ENCODE measurements at places on chromosomes 7 and 10.
A peak's percentile ranks its signal among the peaks of the same experiment; 100 is the strongest.

GRCh38 chr10:74641659-74642058, 184.7 kb upstream of the KAT6B start:
- no peak for DNase-seq

DNA sequence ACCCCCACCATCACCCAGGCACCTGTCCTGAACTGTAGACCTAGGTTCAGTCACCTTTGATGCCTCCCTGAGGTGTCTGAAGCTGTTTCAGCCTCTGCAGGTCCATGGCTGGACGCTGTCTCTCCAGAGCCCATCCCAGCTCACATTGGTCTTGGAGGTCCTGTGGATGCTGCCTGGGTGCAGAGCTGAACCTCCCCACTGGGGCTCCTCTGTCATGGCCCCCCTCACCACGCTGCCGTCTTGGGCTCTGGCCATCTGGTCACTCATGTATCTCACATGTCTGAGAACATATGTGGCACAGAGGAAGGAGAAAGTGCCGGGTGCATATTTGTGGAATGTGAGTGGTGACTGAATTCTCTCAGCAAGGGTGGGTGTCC, 108.9 kb downstream of the NKX6-2 start:
- DNase-seq: no peak

DNA sequence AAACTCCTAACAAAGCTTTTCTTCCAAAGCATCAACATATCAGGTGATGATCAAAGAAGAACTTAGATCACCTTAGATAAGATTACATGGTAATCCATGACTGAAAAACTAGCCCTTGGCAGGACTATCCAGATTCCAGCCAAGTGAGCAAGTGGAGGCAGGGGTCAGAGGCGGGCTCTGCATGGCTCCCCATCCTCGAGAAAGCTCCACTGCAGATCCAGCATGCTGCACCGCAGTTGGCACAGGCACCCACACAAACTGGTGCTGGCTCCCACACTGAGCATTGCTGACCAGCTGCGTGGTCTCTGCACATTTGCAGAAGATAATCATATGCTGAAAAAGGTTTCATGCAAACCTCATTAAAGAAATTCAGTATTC, 10.1 kb downstream of the PSAP start:
- DNase-seq: no peak

GRCh38 chr7:4700577-4701235, 18.6 kb downstream of the FOXK1 start:
- peak; percentile 71 for DNase-seq

- DNase-seq: no peak
These were observed 51.1 kb downstream of the TPST1 start for GRCh38 chr7:66256281-66256680.

GRCh38 chr10:117518246-117518645, 24.3 kb upstream of the EMX2 start:
- no peak for DNase-seq

GRCh38 chr7:88669913-88670312, 89.6 kb upstream of the ZNF804B start:
- DNase-seq: no peak

- DNase-seq: no peak
These were observed 40.0 kb downstream of the FIGNL1 start for GRCh38 chr7:50409856-50410745.

DNA sequence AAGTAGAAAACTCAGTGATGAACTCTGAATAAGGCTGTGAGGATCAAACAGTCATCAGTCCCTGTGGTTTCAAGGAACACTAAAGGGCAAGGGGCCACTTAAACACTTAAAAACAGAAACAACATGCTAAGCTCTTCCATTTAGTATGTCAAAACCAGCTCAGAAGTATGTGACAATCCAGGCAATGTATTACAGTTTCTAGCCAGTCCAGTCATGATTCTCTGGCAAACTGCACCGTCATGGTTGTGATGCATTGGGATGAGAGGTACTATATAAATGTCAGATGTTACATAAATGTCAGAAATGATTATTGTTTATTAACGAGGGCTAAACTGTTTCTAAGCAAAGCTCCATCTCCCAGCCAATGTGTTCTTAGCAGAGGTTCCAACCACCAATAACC, 4.7 kb upstream of the CREB5 start:
- peak; percentile 69 for DNase-seq

GRCh38 chr10:21501091-21501490, 24.4 kb downstream of the SKIDA1 start:
- no peak for DNase-seq

- no peak for DNase-seq
These were observed 305.1 kb downstream of the PTPRN2 start for GRCh38 chr7:158282461-158283001.

DNA sequence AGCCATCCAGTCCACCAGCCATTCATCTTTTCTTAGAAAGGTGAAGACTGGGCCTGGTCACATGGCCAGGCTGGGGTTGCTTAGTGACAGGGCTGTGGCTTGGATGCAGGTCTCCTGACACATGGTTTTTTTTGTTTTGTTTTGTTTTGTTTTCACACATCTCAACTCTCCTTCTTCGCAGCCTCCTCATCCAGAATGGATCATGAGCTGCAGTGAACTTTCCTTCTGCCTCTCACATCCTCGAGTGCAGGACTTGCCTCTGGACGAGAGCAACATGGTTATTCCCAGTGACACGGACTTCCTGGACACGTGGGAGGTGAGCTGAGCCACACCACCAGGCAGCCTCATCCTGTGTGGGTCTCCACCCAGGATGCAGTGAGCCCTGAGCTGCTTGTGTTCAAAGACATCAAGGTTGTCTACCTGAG, 9.5 kb downstream of the AKR1E2 start:
- no peak for DNase-seq

DNA sequence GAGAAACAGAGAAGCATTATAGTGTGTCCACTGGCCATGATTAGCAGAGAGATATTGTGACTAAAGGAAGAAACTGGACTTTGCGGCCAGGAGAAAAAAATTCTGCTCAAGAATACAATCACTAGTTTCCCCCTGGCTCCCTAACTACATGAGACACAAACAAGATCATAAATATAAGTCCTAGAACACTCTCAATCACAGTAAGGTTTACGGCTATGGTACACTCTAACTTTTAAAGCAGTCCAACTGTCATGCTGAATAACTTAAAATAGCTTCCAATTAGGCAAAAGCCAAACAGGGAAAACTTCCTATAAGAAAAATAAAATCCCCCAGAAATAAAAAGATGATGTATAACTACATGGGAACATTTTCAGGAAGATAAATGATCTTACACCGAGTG, 132.1 kb downstream of the STRA8 start:
- no peak for DNase-seq

GRCh38 chr10:4586776-4587175, 239.2 kb upstream of the AKR1E2 start:
- peak; percentile 78 for DNase-seq

DNA sequence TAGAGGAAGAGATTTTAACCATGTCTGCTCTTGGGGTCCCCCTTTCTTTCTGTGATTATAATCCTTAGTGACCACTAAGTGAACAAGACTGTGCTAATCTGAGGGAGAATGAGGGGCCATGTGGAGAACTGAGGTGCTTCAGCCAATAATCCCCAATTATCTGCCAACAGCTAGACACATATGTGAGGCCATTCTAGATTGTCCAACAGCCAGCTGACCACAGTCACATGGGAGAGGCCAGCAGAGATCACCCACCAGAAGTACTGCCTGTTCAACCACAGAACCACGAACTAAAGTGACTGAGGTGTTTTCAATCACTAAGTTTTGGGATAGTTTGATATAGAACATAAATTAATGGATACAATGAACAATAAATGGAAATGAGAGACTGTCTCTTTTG, 74.3 kb downstream of the SEMA3E start:
- no peak for DNase-seq

DNA sequence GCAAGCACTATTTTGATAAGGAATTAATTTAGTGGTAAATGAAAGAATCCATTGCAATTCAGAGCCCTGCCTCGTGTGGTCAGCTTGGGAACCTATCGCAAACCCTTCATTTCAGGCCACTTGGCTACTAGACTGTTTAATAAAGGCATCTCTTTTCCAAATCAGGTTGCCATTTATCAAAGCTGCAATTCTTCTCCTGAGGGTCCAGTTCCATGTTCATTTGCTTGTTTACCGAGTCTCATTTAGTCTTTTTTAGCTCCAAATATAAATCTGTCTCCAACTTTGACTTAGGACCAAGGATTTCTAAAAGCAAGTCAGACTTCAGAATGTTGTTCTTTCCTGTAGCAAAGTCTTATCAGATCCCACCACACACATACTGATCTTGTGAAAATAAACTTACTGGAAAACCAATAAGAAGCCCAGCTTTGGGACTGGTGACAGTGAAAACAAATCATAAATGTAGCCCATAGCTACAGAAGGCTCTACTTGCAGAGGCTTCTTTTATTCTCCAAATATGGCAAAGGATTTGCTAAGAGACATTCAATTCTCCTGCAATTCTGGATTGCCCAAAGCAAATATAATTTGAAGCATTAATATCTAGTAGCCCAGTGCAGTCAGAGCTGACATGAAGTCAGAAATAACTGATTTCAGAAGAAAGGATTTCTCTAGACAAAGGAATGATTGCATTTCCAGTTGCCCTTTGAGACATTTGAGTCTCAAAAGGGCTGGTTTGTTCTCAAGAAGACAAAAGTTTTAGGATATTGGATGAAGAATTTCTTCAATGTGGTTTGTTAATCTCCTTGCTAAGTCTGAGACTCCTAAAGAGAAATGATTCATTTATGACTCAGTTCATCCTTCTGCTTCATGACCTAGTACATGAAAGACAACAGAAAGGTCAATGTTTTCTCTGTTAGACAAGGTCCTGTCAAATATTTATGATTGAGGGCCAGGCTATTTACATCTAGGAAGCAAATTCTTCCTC, 28.0 kb downstream of the PPP1R3C start:
- DNase-seq: peak; percentile 86

DNA sequence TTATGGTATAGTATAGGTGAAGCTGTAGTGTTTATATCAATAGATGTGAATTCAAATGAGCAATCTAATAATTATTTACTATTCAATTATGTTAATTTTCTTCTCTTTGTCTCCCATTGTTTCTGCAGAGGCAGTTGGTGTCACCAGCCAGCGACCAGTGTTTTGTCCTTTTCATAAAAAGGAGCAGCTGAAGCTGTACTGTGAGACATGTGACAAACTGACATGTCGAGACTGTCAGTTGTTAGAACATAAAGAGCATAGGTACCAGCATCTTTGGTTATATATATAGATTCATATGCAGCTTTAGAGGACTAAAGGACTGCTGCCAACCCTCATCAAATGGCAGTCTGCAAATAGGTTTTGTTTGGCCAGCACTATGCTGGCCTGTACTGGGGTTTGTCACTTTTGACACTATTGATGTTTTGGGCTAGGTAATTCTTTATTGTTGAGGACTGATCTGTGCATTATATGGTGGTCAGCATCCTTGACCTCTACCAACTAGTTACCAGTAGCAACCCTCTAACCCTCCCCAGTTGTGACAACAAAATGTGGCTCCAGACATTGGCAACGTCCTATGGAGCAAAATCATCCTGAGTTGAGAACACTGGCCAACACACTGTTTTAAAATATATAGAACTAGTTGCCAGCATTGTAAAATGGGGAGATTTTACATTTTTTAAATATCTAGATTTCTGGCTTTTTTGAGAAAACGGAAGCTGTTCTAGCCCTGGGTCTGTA, 59.2 kb downstream of the TRIM24 start:
- no peak for DNase-seq

GRCh38 chr7:96308253-96308949, 13.5 kb downstream of the SLC25A13 start:
- DNase-seq: no peak

DNA sequence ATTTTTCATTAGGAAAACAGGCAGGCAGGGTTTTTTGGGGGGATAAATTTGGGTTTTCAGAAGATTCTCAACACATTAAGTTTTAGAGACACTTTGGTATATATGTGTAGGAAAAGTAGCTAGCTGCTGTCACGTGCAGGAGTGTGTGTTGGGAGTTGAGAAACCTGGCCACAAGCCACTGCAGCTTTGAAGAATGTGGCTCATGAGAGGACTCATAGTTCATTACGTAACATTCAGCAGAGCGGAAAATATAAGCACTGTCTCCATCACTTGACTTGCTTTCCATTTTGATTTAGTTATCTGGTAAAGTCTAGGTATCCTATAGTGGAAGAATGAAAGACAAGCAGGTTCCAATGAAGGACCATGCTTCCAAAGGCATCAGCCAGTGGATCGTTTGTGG, 31.2 kb downstream of the SMNDC1 start:
- DNase-seq: peak; percentile 78

- no peak for DNase-seq
These were observed 306.2 kb downstream of the FRMD4A start for GRCh38 chr10:14024329-14025202.

- no peak for DNase-seq
These were observed 164.3 kb downstream of the LCOR start for GRCh38 chr10:96996275-96996965.

DNA sequence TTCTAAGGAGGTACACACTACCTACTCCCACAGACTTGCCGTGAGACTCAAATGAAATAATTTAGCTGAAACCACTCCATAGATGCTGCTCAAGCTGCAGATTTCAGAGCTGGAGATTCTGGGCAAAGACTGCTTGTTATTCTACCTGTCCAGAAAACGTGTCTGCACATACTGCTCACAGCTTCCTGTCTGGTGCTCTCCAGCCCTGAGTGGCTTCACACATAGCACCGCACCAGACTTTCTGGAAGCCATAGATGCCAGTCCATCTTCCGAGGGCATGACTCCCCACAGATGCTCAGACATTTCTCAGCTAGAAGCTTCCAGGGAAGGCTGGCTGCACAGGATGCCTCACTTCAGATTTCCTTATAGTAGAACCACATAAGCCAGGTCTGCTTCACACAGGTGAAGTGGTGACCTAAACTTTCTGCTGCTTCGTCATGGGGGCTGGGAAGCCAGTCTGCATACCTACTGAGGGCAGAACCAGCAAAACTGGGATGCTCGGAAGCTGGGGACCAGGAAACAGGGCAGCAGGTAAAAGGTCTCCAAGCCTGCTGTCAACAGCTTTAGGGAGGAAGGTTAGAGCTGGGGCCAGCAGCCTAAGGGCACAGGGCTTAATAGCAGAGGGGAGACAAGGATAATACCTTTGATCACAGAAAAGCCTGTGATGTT, 18.2 kb downstream of the CCDC6 start:
- DNase-seq: no peak

DNA sequence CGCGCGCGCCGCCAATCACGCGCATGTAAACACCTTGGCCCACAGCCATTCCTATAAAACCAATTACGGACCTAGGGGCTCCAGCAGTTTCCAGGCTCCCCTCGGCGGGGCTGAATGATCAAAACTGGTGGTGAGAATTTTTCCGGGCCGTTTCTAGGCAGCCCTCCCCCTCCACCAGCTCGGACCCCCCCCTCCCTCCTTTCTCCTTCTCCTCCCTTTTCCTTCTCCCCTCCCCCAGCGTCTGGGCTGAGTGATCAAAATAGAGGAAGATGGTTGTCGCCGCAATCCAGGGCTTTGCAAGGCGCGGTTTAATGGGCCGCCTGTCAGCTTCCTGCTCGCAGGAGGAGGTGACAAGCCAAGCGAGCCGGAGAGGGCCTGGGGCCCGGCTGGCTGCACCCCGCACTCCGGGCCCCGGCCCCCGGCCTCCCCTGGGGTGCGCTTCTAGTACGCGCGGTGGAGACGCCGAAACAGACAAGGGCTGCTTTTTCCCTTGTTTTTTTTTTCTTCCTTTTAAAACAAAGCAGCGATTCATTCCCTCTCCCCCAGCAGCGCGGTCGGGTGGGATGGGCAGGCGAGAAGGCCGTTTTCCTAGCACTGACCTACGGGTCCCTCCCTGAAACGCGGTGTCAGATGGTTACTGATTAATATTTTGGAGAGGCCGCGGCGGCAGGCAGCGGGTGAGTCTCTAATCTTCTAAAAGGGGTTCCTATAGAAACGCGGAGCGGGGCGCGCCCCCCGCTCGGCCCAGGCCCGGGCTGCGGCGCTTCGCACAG, 528 bp upstream of the TNRC18 start:
- peak; percentile 100 for DNase-seq

GRCh38 chr10:98427011-98427515, 12.1 kb upstream of the PYROXD2 start:
- no peak for DNase-seq
